ENCODE measurements at places on chromosomes 3 and 15.

DNA sequence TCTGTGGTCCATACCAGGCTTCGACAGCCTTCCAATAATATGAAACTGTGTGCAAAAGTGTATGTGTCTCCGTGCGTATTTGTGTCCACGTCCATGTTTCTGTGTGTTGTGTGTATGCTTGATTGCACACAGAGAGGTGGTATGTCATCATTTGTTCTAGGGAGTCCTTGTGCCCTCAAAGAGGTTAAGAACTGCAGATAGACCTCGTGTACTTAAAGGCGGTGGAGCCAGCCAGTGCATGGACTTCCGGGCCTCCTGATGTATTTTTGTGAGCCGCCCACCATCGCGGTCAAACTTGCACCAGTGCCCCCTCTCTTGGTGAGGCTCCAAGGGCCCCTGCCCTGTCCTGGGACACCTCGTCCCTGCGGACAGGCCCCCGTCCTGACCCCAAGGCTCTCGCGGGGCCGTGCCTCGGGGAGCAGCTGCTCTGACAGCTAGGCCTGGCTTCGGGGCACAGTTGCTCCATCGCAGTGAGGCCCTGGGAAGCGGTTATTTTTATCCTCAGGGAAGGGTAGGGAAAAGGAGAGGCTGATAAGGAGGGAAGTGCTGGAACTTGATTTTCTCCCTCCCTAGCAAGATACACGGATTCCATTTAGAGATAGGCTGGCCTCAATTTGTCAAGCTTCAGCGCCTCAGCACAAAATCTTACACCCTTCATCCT is 1.2 kb upstream of the RYK start:
- no peak for DNase-seq

DNA sequence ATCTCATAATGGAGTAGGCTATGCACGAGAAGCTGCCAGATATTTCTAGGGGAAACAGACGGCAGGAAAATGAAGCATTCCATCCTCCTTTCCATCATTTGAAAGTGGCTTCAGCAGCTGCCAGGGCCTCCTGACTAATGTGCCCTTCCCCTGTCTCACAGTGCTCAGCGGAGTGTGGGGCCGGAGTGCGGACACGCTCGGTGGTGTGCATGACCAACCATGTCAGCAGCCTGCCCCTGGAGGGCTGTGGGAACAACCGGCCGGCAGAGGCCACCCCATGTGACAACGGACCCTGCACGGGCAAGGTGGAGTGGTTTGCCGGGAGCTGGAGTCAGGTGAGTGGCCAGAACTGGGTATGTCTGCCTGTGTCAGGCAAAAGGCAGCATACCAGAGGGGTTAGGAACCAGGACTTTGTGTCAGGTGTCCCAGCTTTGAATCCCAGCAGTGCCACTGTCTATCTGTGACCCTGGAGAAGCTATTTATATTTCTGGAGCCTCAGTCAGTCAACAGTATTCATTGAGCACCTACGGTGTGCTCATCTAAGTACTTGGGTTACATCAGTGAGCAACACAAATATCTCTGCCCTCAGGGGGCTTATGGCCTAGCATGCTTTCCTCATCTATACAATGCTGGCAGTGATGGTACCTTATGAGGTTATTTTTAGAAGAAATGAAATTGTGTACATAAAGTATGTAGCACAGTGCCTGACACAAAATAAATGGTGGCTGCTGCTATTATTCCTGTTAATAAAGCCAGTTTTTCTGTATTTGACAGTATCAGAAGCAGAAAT is 52.4 kb upstream of the NR2E3 start:
- no peak for DNase-seq

DNA sequence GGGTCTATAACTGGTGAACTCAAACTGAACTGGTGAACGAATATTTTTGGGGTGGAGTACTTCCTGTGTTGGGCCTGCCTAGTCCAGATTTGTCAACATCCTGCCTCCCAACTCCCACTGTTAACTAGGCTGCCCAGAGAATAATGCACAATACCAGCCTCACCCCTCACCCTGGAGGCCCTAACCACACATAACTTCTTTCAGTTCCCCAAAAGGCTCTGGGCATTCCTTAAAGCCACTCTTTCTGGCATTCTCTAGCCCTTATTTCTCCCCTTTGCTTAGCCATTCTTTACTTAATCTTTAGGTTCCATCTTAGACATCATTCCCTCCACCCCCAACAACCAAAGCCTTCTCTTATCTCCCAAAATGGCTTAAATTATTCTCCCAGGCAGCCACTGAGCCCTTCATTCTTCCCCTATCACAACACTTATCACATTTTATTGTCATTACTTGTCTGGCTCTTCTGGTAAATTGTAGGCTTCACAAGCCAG is 9.1 kb upstream of the SEC11A start:
- DNase-seq, result no peak

GRCh38 chr15:72858205-72858604 is 74.6 kb upstream of the ADPGK start:
- no peak for DNase-seq

- no peak for DNase-seq
These were observed 735.1 kb upstream of the LMCD1 start for GRCh38 chr3:7766530-7766929.

DNA sequence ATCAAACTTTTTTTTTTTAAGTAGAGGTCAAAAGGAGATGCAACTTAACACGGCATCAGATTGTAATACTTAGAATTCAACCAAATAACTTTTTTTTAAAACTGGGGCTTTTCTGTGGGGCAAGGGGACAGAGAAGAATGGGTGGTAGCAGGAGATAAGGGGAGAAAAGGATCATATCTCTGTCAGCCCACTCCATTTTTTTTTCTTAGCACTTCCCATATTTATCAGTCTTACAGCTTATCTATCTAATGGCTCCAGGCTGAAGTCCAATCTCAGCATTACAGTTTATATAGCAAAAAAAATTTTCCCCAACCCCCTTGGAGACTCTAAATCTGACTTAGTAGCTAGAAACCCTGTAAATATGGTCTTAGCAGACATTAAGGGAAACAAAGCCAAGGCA is 69.3 kb downstream of the PIK3R4 start:
- DNase-seq, result no peak

- DNase-seq, result no peak
These were observed 95.7 kb downstream of the KCNMB2 start for GRCh38 chr3:178631950-178632349.

DNA sequence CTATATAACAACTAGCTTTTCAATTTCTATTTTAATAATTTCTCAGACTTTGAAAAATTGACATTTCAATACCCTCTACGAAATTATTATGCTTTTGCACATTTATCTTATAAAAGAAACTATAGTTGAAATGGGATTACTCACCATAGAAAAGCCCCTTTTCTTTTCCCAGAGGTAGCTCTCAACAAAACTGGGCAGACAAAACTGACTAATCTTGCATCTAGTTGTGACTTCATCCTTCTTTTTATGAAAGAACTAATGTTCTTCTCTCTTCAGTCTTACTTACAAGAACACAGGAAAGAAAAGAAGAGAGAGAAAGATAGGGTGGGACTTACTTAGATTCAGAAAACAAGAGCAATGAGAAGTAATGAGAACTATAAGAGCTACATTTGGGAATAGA is 61.0 kb downstream of the GPR160 start:
- DNase-seq, result no peak

GRCh38 chr15:54917312-54917711 is 279.4 kb downstream of the RSL24D1 start:
- DNase-seq, result no peak

DNA sequence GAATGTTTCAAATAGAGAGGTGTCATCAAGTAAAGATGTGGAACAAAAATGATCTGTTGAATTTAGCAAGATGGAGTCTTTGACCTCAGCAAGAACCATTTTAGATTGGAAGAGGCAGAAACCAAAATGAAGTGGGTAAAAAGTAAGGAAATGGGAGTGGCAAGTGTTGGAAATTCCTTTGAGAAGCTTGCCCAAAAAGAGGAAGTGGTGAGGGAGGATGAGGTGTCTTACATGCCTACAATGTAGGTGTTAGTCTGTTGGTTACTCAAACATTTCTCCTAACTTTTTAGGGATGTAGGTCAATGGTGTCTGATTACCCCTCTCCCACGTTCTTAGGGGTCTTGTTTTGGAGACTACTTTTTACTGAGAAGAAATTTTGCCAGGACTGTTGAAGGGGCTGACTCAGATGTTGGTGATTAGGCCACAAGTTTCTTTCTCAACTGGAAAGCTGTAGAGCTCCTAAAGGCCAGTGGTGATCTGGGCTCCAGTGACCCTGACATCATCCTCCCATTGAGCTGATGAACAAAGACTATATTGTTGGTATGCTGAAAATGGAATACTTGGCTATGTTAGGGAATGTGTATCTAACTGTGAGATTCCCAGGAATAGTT is 5.1 kb downstream of the PPP2R3A start:
- no peak for DNase-seq

GRCh38 chr3:194161131-194162045 is 25.4 kb downstream of the HES1 start:
- no peak for DNase-seq

- no peak for DNase-seq
These were observed 84.6 kb downstream of the PRICKLE2 start for GRCh38 chr3:64140651-64141050.

- no peak for DNase-seq
These were observed 6.4 kb downstream of the SETMAR start for GRCh38 chr3:4309491-4310128.
